ENCODE measurements at places on chromosomes 11 and 22.
A peak's percentile ranks its signal among the peaks of the same experiment; 100 is the strongest.

GRCh38 chr11:79436919-79437277 lies 3.9 kb downstream of the TENM4 start:
- DNase-seq: no peak

GRCh38 chr11:88064097-88064705 lies 111.0 kb downstream of the RAB38 start:
- DNase-seq: no peak

DNA sequence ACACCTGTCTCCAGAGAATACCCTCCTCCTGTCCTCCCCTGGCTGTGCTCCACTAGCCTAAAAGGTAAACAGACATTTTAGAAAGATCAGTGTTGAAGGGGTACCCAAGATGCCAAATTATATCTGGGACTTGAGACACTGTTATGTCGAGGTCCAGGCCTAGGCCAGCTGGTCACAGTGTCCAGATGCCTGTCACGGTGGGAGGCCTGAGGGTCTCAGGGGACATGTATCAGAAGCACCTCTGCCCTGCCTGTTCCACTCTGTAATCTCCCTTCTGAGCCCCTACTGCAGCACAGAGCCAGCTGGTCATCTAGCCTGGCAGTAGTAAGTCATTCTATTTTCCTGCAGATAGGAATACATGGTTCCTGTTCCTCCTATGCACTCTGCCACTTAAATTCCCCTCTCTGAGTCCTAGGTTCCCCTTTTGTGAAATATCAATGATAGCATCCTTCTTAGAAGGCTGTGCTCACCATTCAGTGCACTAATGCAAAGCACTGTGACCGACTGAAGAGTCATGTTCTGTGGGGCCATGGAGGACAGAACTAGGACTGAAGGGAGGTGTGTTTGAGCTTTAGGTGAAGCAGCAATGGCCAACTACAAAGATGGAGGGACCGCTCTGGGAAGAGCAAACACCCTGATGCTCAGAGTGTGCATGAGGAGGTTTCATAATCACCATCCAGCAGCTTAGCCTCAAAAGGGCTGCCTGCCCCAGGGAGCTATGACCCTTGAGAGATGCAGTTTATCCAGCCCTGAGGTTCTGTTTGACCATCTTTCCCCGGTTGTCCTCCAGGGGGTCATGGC lies 44.8 kb upstream of the TUB start:
- DNase-seq: no peak

DNA sequence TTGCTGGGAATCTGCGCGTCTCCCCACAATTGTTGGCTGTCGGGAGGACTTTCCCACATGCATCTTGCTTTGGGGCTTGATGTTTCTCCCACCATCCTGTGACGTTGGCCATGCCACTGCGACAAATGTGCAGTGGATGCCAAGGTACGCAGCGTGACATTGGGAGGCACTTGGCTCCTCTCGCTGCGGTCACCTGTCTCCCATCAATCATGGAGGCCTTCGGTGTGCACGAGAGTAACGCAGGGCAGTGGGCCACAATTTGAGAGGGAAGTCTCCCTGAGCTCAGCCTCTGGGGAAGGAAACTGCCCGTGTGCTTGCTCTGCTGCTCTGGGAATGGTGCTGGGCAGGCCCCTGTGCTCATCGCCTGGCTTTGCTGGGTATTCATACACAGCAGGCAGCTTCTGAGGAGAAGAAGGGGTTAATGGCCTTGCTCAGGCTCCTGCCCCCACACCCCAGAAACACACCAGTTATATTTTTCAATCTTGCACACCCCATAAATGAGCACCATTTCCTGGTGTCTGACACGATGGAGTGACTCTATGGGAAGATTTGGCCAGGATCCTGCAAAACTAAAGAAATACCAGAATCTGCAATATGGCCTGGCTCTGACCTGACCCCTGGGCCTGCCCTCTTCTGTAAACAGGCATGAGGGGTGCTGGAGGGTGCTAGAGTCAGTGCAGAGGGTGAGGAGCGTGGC lies 153.5 kb downstream of the ADAMTS15 start:
- DNase-seq: peak; percentile 24

DNA sequence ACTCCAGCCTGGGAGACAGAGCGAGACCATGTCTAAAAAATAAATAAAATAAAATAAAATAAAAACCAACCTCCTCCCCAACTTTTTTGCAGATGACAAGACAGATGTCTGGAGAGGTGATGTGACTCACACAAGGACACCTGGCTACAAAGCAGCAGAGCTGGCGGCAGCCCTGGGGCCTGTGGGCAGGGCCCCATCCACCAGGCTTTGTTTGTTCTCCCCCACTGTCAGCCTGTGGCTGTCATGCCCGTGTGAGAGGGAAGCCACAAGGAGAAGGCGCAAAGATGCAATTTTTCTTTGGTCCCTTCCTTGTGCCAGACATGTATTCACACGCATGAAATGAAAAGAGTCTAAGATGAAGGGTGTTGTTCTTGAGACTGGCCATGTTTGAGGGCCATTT lies 16.6 kb downstream of the CD59 start:
- DNase-seq: no peak

DNA sequence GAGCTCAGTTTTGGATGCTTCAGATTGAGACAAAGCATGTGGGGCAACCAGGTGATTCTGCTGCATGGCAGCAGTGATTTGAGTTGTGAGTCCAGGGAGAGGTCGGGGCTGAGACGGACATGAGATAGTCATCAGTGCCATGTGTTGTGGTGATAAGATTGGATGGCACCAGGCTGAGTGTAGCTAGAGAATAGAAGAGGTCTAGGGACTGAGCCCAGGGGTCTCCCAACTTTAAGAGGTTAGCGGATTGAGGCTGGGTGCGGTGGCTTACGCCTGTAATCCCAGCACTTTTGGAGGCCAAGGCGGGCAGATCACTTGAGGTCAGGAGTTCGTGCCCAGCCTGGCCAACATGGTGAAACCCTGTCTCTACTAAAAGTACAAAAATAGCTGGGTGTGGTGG lies 6.3 kb upstream of the CTSD start:
- peak; percentile 23 for DNase-seq

DNA sequence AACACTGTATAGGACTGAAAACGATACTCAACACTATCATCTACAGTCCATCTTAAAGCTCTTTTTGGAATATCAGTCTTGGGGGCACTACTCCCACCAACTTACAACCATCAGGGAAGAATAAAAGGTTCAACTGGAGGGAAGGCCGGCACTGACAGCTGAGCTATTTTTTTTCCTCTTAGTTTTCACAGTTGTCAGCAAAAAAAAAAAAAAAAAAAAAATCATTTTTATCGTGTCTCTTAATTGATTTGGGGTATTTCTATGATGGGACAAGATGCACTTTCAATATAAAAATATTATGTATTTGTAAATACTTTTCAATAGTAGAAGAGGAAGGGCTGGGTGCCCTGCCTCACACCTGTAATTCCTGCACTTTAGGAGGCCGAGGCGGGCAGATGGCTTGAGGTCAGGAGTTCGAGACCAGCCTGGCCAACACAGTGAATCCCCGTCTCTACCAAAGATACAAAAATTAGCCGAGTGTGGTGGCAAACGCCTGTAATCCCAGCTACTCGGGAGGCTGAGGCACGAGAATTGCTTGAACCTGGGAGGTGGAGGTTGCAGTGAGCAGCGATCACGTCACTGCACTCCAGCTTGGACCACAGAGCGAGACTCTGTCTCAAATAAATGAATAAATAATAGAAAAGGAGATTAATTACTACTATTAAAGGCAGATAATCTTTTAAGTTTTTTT lies 1.5 kb downstream of the KIF18A start:
- no peak for DNase-seq

GRCh38 chr11:96315476-96315875 lies 27.5 kb downstream of the MAML2 start:
- DNase-seq: no peak

- no peak for DNase-seq
Measured at GRCh38 chr22:29078036-29078868, 5.4 kb downstream of the KREMEN1 start.

- DNase-seq: no peak
Measured at GRCh38 chr11:121352251-121352891, 59.8 kb downstream of the SC5D start.

GRCh38 chr22:38569181-38569971 lies 607 bp downstream of the DMC1 start:
- DNase-seq: no peak

- peak; percentile 84 for DNase-seq
Measured at GRCh38 chr11:113884361-113884836, 9.0 kb upstream of the USP28 start.

- DNase-seq: no peak
Measured at GRCh38 chr11:83280256-83280655, 5.9 kb downstream of the CCDC90B start.

GRCh38 chr22:36743591-36744412 lies 32.1 kb downstream of the IFT27 start:
- DNase-seq: peak; percentile 38

GRCh38 chr11:58921778-58922390 lies 17.4 kb upstream of the GLYATL1 start:
- no peak for DNase-seq

GRCh38 chr11:33936725-33937604 lies 45.1 kb upstream of the LMO2 start:
- DNase-seq: no peak

GRCh38 chr22:30375312-30375849 lies 11.8 kb downstream of the RNF215 start:
- DNase-seq: no peak

DNA sequence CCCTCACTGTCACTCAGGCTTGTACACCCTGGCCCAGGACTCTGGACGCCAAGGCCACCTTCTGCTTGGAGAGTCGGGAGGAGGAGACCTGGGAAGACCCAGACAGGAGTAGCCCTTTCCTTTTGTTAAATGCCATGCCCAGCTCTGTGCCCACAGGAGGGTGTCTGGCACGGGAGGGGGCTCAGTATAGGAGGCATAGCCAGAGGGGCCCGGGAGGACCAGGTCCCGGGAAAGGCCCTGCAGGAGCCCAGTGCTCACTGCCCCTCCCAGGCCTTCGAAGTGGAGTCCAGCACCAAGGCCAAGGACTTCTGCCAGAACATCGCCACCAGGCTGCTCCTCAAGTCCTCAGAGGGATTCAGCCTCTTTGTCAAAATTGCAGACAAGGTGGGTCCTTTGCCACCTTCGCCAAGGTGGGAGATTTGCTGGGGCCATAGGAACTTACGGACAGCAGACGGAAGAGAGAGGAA lies 79.0 kb downstream of the MYO7A start:
- peak; percentile 39 for DNase-seq

GRCh38 chr11:66321606-66322005 lies 4.8 kb upstream of the CD248 start:
- DNase-seq: no peak

GRCh38 chr11:57638005-57638781 lies 11.5 kb downstream of the YPEL4 start:
- peak; percentile 97 for DNase-seq

DNA sequence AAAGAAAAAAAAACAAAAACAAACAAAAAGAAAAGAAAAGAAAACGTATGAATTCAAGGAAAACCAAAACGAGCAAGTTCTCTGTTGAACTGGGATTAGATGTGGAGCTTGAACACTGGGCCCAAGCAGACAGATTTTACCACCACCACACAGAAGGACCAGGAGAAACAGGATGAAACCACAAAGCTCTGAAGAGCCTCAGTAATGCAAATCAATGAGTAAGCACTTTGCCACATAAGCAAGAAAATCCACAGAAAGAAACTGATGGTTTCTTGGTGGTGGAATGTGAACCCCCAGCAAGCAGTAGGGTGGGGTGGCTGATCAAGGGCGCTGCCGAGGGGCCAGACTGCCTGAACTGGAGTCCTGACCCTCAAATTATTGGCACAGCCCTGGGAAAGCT lies 50.9 kb upstream of the NFRKB start:
- no peak for DNase-seq

DNA sequence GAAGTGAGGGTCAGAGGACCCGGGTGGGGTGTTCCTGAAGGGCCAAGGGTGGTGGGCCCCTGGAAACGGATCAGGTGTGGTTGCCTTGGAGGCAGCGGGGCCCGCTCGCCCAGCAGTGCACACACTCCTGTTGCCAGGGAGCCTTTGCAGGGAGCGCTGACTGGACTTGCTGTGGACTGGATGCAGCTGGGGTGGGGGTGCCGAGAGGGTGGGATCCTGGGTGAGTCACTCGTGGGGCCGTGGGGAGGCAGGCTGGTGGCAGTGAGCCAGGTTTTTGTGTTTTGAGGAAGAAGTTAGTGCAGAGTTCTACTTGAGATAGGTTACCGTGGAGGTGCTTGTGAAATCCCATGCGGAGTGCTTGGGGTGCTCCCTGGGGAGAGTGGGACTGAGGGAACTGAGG lies 1.3 kb downstream of the MRPL23 start:
- no peak for DNase-seq

DNA sequence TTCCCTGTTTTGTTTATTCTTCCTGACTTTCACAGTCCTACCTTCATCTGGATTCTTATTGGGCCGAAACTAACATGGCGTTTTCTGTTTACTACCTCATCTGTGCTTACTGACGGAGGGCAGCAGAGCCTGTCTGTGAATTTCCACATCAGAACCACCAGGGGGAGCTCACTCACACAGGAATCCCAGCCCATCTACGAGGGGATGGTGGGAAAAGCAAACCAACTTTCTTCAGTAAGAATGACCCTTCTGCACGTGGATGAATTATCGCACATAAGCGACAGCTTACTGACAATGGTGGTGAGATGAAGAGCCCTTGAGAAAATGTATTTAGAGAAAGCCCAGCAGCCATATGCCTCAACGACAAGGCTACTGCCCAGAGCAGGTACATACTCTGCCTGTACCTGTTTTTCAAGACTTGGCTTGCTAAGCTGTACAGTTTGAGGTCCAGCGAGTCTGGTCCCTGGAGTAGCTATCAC lies 42.5 kb downstream of the LARGE2 start:
- peak; percentile 89 for DNase-seq

GRCh38 chr22:49955581-49956417 lies 4.8 kb upstream of the PIM3 start:
- peak; percentile 40 for DNase-seq

DNA sequence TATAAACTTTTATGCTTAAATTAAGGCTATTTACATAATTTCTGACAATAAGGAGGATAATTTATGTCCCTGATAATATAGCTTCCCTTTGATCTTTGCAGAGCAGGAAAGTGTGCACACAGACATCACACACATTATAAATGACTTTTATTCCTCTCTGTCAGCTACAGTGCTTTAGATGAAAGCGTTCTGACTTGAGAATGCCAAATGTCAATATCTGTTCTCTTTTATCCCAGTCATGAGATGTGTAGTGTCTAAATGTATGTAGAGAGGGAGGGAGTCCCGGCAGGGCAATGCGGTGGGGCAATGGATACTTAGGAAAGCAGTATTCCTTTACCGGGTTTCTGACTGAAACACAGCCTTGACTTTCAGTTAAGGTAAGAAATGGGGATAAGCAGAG lies 225.4 kb upstream of the CHORDC1 start:
- no peak for DNase-seq

- DNase-seq: no peak
Measured at GRCh38 chr11:70541699-70542098, 143.4 kb downstream of the CTTN start.

GRCh38 chr22:18970176-18970947 lies 34.3 kb upstream of the PRODH start:
- DNase-seq: peak; percentile 87

DNA sequence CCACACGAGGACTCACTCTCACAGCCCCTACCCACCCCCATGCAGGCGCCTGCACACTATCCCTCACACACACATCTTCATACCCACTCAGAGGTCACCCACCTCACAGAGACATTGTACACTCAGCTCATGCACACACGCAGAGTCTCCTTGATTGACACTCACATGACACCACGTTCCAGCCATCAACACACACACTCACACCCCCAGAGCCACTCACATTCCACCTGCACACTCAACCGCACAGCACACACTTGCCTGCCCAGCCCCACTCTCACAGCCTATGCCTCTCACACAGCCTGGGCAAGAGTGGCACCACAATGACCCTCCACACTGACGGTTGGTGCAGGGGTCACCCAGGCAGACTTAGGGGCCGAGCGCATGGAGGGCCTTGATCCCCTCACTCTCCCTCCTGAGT lies 2.2 kb downstream of the SPI1 start:
- DNase-seq: no peak
